ENCODE measurements at places on chromosomes 7 and 10.

DNA sequence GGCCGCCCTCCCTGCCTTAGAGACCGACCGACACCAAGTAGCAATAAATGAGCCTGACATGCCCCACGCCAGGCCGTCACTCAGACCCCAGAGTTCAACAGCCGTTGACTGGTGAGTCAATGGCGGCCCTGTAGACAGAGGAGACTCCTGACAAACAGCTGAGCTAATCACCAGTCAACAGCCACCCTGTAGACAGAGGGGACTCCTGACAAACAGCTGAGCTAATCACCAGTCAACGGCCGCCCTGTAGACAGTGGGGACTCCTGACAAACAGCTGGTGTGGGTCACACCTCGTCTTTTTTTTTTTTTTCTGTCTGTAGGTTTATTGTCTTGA, 16.9 kb upstream of the KNDC1 start:
- DNase-seq = no peak

DNA sequence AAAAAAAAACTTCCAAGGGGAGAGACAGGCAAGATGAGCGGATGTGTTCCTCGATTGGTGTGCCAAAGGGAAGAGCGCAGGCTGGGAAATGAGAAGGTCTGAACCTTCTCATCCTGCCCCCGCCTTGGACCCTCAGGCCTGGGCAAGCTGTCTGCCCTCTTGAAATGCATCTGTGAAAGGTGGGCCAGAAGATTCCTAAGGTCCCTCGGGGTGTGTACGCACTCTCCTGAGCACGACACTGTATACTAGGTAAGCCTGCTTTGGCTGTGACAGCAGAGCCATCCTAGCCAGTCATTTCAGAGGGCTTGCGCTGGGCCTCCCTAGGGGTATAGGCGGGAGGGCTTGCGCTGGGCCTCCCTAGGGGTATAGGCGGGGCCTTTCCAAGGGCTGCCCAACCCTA, 26.8 kb downstream of the PODXL start:
- DNase-seq = no peak

DNA sequence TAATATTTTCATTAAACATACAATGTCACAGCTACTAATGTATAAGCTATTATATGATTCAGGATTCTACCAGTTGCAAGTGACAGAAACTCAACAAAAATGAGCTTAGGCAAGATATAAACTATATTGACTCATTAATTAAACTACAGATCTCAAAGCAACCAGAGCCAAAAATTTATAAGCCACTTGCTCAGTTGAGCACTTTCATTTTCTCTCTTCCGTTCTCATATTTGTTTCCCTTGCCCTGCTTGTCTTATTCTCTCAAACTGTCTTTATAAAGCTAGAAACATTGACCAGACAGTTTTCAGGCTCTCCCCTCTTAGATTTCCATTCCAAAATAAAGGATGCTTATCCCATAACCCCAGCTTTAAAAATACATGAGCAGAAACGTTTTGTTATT, 60.2 kb upstream of the DGKB start:
- no peak for DNase-seq

DNA sequence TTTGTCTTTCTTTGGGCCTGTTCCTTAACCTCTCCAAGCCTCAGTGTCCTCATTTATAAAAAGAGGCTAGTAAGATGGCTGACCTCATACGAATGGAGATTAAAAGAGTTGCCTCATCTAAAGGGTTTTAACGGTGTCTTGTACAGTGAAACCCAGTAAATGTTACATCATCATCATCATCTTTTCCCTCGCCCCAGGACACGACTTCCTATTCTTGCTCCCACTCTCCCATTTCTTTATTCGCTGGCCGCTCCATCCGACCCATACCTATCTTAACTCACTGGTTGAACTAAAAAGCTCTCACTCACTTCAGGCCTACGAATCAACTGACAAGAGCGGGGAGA, 554 bp downstream of the FRA10AC1 start:
- DNase-seq = no peak

DNA sequence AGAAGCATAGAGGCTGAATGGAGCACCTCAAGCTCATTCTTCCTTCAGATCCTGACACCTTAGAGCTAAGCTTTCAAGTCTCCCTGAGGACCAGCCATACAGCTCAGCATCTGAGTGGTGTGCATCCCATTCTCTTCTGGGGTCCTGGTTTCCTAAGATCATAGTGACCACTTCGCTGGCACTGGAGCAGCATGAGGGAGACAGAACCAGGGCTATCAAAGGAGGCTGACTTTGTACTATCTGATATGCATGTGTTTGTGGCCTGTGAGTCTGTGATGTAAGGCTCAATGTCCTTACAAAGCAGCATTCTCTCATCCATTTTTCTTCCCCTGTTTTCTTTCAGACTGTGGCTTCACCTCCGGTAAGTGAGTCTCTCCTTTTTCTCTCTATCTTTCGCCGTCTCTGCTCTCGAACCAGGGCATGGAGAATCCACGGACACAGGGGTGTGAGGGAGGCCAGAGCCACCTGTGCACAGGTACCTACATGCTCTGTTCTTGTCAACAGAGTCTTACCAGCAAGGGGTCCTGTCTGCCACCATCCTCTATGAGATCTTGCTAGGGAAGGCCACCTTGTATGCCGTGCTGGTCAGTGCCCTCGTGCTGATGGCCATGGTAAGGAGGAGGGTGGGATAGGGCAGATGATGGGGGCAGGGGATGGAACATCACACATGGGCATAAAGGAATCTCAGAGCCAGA, 31.0 kb downstream of the PRSS2 start:
- DNase-seq = no peak

DNA sequence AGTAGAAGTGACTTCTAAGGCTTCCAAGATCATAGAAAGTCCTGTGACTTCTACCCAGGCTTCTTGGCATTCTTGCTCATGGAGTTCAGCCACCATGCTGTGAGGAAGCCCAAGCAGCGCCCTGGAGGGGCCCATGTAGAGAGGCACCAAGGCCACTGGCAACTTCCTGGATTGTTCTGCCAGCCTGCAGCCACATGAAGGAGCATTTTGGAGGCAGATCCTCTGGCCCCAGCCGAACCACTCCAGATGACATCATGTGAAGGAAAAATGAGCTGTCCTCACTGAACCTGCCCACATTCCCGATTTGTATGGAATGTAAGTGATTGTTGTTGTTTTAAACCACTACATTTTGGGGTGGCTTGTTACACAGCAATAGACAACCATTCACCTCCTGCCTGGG, 51.5 kb upstream of the MNX1 start:
- DNase-seq = no peak

DNA sequence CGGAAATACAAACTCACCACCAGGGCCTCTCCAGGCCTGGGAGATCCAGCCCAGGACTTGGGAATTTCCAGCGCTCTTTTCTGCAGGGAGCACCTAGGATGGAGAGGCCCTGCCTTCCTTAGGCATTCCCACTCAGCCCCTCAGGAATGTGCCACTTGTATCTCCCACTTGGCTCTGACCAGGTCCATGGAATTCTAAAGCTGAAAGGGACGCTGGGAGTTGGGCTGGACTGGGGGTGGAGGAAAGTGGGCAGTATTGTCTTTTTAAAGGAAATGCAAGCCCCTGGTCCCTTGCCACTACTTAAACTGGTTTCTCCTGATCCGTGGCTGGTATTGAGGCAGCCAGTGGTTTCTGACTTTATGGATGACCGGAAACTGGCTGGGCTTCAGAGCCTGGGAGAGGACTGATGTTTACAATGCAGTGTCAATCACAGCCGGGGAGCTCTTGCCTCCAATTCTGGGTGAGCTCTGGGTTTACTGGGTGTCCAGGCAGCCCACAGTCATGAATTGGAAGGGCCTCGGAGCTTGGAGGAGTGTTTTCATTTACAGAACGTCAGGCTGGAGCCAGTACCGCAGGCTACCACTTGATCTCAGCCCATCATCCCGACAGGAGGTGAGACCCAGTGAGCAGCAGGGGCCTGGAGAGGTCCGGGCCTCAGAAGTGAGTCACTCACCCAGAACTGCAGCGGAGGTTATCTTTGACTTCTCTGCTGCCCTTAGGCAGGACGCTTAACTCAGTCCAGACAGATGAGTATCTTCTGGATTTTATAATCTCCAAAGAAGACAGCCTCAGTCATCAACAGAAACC, 27.3 kb downstream of the AGAP3 start:
- no peak for DNase-seq

- no peak for DNase-seq
Observed at GRCh38 chr10:43827853-43828252, 179.2 kb upstream of the ZNF32 start.

DNA sequence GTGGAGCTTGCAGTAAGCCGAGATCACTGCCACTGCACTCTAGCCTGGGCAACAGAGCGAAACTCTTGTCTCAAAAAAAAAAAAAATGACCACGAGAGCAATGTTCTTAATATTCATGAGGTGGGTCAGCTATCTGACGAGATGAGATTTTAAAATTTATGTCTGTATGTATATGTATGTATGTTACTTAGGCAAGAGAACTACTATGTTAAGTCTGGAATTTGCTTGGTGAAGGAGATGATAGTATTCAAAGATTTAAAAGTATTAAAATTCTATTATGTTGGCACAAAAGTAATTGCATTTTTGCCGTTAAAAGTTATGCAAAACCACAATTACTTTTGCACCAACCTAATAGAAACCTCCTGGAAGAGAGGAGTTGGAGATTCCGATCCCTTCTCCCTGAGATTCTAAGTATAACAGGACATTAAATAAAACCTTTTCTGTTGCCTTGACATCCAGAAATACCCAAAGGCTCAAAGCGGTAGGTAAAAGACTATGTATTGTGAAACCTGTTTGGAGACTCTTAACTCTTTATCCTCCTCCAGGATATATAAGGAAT, 114.3 kb upstream of the TNS3 start:
- DNase-seq = no peak

- no peak for DNase-seq
Observed at GRCh38 chr10:120475844-120476791, 19.1 kb downstream of the PLPP4 start.

GRCh38 chr7:151556592-151556991, 36.9 kb upstream of the RHEB start:
- DNase-seq = no peak

GRCh38 chr10:122446668-122447423, 7.6 kb upstream of the ARMS2 start:
- DNase-seq = no peak

DNA sequence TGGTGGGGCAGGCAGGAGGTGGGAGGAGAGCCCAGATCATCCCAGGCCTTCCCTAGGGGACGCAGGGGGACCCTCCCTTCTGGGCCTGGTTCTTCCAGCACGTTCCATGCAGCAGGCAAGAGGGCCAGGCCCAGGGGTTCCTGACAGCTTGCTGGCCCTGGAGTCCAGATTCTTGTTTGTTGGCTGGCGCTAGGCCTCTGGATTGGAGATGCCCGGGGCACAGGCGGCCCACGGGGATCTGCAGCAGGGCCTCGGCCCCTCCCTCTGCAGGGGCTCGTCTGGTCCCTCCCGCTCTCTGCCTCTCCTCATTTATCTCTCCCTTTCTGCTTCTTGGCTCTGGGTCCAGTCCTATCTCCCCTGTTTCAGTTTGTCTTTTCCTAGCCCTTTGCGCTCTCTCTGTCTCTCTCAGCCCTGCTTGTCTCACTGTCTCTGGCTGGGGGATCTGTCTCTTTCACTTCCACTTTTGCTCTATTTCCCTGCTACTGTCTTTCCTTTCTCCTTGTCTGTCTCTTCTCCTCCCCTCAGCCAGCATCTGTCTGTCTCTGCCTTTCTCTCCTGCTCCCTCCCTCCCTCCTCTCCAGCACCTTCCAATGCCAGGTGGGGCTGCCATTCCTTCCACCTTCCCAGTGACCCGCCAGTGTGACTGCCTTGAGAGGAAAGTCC, 1.1 kb upstream of the AQP1 start:
- no peak for DNase-seq

- no peak for DNase-seq
Observed at GRCh38 chr10:1382711-1383110, 326.5 kb downstream of the WDR37 start.

- DNase-seq = no peak
Observed at GRCh38 chr10:8439040-8439439, 384.6 kb downstream of the GATA3 start.

DNA sequence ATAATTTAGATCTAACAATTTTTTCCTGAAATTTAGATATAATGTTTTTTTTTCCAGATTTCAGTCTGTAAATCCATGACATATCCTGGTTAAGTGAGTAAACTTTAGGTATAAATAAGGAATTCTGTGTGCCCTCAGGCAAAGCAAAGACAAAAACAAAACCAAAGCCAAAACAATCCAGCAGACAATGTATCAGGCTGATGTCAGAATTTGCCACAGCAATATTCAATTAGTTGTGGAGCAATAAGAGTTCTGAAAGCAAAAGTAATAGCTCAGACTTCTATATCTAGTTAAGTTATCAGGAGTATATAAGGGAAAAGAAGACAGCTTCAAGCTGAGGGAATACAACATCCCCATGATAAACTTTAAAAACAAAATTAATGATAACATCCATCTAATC, 82.0 kb downstream of the MKX start:
- no peak for DNase-seq

DNA sequence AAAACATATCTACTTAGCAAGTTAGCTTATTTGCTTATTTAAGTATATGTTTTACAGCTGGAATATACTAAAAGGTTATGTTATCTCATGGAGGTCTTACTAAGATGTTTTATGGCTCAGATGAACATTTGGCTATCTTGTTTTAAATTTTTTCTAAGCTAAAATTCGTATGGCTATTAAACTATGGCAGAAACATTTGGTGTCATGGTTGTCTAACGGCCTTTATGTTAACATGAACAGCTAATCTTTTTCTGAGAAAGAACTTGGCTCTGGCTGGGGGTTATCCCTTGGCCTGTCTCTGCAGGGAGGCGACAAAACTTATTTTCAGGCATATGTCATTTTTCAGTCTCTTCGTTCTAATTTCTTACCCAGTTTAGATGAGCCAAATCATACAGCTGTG, 101.5 kb upstream of the MTPN start:
- DNase-seq = no peak

DNA sequence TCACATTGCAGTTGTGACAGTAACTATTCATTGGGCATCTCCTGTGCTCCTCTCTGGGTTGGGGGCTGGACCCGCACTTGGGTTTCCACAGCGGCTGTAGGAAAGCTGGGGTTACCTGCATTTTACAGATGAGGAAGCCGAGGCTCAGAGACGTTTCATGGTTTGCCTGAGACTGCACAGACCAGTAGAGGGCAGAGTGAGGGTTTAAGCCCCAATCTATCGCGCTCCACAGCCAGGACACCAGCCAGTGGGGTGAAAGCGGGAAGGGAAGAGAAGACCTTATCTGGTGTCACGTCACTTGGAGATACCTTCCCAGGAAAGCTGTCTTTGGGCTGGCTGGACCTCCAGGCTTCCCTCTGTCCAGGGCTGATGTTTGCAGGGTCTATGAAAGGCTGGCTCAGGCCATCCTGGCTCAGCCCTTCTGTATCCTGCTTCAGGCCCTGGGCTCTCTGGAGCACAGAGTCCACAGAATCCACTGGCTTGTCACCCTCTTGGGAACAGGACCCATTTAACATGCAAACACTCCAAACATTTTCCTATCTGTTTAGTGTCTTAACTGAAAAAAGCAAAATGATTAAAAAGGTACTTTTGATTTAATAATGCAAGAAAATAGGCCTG, 167.7 kb downstream of the EMX2 start:
- no peak for DNase-seq

GRCh38 chr10:2852574-2853323, 214.6 kb upstream of the PFKP start:
- DNase-seq = no peak
